HS-5 (cell line): ENCODE measurements at places on chromosomes 2 and 18.
A peak's percentile ranks its signal among the peaks of the same experiment; 100 is the strongest.

- no peak for DNase-seq
Observed at GRCh38 chr2:7379799-7380198, 462.6 kb downstream of the RNF144A start.

DNA sequence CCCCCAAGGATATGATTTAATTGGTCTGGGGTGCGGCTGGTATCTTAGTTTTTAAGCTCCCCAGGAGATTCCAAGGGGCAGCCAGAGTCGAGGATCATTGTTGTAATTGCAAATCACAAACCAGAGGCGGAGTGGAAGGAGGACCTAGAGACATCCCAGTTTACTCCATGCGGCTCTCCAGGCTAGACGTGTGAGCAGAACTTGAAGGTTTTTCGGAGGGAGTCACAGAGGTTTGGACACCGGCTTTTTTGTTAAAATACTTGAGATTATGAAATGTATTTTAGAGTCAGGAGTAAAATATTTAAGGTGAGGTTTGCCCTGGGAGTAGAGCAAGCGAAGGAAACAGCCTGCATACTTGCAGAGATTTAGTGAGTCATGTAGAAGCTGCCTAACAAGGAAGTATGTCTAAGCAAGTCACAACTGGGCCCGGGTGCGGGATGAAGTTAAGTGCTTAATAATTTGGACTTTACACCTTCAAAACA lies 39.5 kb downstream of the TGOLN2 start:
- DNase-seq, result peak; percentile 74

DNA sequence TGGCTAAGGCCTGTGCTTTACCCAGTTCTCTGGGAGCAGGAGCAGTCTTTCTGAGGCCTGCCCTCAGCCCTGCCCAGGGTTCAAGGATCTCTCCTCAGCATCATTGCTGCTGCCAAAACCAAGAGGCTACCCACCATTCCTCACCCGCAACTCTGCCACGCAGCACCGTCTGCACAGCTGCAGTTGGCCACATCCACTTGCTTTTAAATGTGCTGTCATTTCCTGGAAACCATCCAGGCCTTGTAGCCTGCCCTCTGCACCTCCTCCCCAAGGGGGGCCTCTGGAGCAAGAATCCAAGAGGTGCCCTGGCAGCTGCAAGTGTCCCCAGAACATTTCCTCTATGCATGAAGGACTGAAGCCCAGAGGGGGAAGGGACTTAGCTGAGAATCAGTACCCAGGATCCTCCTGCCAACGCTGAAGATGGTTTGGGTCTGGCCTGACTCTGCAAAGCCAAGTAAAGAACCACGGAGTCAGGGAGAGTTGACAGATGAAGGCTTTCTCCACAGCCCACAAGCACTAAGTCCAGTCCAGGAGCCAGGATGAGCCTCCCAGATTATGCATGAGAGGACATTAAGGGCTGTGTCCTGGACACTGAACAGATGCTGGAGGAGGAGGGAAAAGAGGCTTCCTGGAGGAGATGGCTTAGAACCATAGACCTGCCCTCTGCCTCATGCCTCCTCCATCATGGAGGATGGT lies 14.9 kb downstream of the EMX1 start:
- DNase-seq, result peak; percentile 10

DNA sequence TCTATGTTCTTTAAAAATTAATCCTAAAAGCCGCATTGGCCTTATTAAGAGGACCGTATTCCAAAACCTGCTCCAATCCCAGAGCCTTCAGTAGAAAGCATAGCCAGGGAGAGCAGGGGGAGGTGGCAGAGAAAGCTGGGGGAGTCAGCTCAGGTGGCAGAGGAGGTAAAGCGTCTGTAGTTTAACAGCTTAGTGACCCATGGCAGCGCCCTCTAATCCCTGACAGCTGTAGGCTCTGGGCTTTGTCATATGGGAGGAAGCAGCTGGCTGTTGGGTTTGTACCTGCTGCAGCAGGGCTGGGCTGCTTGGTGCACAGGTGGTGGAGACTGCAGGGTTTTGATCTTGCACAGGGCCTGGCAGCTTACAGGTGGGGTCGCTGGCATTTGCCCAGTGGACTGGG lies 50.6 kb downstream of the THNSL2 start:
- DNase-seq, result no peak

DNA sequence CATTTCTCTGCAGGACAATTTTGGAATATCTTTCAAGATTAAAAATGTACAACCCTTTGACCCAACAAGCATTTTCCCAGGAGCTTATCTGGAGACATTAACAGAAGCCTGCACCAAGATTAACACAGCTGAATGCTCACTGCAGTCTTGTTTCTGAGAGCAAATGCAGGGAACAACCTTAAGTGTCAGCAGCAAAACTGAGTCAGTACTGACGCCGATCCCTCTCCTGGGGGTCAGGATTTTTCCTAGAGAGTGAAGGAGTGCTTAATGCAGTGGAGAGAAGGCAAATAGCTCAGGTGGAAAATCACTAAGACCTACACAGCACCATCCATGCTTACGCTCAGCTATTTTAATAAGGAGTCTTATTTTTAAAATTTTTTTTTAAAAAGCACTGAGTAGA lies 42.8 kb upstream of the SGPP2 start:
- DNase-seq, result no peak

DNA sequence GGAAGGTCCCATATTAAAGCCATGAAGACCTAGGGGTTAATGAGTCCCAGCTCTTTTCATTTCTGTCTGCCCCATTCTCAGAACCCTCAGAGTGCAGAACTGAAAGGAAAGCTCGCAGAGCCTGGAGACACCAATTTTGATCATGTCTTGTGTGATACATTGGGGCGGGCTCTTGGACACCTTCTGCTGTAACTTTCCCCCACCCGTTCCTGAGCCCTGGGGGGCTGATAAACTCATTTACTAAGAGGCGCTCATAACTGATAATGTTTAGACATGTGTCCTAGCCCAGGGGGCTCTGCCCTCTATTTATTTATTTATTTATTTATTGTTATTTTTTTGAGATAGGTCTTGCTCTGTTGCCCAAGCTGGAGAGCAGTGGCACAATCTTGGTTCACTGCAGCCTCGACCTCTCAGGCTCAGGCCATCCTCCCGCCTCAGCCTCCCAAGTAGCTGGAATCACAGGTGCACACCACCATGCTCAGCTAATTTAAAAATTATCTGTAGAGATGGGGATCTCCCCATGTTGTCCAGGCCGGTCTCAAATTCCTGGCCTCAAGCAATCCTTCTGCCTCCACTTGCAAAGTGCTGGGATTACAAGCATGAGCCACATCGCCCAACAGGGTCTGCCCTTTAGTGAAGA lies 72.4 kb upstream of the HAAO start:
- DNase-seq, result no peak

DNA sequence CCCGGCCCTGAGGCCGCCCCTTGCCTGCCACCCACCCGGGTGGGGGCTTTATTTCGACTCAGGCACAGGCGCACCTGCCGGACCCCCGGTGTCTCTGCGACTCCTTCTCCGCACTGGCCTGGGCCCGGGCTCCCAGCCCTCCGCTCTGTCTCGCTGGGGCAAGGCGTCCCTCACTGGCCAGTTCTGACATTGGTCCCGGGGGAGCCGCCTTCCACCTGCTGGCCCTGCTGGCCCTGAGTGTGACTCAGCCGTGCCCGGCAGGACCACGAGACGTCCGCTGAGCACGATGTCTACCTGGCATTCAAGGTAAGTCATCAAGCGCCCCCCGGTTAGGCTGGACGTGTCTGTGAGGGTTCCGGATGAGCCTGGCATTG lies 131.5 kb upstream of the CTDP1 start:
- no peak for DNase-seq

DNA sequence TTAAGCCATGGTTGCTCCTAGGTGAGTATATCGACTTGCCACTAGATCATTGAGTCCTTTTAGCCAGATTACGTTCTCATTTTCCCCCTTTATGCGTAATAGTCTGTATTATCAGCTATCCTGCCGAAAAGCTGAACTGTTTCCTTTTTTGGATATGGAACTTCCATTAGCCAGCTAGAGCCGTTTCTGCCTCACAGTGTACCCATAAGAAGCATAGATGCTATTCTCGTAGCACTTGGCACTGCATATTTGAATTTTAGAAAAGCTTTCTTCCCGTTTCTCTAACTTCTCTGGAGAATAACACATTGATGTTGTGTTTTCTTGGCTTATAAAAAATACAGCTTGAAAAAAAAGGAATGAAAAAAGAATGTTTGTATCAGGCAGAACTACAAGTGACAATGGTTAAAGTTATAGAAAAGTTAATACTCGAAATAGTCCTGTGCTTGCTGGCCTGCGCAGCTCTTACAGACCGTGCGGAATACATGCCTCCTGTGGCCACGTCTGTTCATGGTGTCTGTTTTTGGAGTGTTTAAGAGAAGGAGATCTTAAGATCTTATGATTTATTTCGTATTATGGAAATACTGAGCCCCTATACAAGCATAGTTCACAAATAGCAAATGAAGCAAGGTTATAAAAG lies 710 bp downstream of the DUSP19 start:
- DNase-seq, result no peak

DNA sequence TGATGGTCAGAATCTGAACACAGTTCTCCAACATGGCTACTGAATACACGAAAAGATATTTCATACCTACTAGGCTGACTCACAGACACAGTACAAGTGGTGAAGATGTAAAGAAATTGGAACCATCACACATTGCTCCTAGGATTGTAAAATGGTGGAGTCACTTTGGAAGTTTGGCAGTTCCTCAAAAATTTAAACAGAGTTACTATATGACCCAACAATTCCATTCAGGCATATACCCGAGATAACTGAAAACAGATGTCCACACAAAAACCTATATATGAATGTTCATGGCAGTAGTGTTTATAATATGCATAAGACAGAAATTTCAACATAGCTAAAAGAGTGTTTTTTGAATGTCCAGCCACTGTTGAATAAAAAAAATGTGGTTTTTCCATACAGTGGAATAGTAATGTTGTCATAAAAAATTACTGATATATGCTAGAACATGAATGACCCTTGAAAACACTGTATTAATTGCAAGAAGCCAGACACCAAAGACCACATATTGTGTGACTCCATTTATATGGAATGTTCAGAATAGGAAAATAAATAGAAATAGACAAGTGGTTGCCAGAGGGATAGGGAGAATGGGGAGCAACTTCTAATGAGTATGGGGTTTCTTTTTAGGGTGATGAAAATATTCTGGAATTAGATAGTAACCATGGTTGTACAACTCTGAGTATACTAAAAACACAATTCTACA lies 10.1 kb downstream of the RMP24 start:
- DNase-seq, result peak; percentile 80

GRCh38 chr2:305366-305765 lies 17.5 kb upstream of the ALKAL2 start:
- no peak for DNase-seq

DNA sequence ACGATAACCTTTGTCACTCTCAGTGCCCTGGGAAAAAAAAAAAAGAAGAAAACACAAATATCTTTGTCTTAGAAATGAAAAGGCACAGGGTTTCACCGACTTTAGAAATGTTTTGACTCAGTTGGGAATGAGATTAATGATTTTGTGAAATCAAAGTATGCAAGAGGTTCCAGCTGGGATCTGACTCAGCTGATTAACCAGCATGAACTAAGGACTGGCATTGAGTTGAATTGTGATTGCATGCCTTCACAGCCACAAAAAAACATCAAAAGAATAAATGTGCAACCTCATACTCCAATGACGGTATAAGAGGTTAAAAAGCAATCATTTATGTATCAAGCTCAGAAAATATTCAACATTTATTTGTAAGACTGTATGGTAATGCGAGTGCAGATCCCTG lies 566.6 kb upstream of the DSEL start:
- DNase-seq, result no peak

- DNase-seq, result no peak
Observed at GRCh38 chr2:36545871-36546416, 52.0 kb downstream of the FEZ2 start.

DNA sequence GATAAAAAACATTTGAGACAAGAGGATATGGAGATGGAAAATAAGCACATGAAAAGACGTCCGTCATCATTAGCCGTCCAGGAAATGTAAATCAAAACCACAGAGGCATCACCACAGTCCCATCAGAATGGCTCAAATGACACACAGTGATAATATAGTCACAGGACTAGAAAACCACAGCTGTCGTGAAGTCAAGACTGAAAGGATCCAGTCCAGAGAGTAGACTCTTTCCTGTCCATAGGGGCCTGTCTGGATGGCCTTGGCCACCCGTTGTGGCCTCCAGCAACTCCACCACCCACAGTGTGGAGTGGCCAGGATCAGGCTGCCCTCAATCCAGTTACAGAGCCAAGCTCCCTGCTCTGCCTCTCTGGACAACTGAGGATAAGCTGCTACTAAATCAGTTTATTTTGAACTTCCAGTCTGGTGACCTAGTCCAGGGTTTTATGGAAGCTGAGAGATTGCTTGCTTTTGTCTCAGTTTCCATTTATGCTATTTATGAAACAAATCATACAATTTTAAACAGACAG lies 60.4 kb downstream of the RHOB start:
- DNase-seq, result no peak

- DNase-seq, result no peak
Observed at GRCh38 chr2:175431101-175431946, 249.8 kb upstream of the ATP5MC3 start.

DNA sequence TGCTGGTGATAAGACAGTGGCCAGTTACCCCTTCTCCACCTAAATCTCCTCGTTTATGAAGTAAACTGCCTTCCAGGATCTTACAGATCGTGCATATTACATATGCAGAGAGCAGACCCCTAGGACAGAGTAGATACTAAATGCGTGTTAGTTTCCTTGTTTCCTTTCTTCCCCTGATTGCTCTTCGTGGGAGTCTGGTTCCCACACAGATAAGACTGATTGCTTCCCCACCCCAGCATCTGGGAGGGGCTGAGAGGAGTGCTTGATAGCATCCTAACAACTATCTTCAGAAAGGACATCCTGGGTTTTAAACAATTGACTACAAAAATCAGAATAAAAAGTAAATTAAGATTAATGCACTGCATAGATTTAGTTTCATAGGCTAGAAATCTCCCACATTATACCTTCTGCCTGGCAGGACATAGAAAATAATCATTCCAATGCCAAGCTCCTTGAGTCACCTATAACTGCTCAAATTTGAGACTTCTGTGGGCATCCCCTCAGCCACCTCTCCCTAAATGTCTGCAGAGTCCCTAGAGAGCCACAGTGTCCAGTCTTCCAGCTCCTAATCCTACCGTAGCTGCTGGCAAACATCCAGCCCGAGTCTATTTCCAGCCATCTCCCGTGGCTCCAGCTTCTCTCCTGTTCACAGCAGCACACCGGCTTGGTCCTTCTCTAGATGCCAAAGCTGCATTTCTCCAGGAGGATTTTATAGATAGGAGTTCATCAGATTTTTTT lies 128.3 kb downstream of the LRRC30 start:
- DNase-seq, result no peak

- no peak for DNase-seq
Observed at GRCh38 chr2:190582736-190583506, 48.4 kb upstream of the NEMP2 start.

- no peak for DNase-seq
Observed at GRCh38 chr2:109212836-109213563, 84.0 kb downstream of the SH3RF3 start.
